Cerebellum (tissue), 4 donors: ENCODE measurements at places on chromosomes 1 and 21. TPM values are rescaled to one million over a fixed set of nuclear protein-coding genes. Genes with fewer than 3 reads are reported as not detected.

Gene HSD3B1
- not detected for total RNA-seq

Gene S100A14
- not detected for total RNA-seq

Gene PSMG1
- total RNA-seq: 24.9 TPM

Gene DYNLT4
- not detected for total RNA-seq

Gene THRAP3
- 71.7 TPM for total RNA-seq

DNA sequence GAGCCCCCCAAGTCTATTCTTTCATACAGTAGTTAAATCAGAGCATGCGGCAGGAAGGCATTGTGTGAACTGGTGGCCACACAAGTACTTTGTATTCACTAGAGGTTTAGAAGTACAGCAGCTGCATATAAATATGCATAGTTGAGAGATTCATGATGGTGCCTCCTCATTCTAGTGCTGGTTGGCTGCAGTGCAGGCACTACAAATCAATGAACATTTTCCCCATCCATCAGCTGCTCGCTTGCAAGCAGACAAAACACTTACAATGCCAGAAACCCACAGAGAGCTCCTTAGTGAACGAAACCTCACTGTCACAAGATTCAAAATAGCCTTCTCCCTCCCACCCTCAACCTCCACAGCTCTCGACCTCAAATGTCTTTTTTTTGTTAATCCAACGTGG lies 726.2 kb downstream of the USP25 start:
- DNase-seq: peak; percentile 20

GRCh38 chr1:115975569-115976061 lies 698 bp upstream of the SLC22A15 start:
- DNase-seq: no peak

GRCh38 chr1:241808265-241808664 lies 39.7 kb upstream of the EXO1 start:
- no peak for DNase-seq

DNA sequence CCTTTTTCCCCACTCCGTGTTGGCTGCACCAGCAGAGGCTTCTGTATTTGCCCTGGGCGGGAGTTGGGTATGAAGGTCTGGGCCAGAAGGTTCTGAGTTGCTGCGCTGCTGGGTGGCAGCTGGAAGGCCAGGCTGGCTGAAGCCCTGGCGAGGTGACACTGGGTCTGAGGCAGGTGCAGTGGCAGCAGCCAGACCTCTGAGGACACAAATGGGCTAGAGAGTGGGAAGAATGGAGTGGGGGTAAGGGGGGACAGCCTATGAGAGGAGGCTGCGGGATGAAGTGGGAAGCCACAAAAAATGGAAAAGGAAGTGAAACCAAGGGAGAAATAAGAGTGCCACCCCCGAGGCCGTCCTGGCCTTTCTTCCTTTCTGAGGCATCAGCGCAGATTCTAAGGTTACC lies 53.2 kb downstream of the STX6 start:
- DNase-seq: no peak

DNA sequence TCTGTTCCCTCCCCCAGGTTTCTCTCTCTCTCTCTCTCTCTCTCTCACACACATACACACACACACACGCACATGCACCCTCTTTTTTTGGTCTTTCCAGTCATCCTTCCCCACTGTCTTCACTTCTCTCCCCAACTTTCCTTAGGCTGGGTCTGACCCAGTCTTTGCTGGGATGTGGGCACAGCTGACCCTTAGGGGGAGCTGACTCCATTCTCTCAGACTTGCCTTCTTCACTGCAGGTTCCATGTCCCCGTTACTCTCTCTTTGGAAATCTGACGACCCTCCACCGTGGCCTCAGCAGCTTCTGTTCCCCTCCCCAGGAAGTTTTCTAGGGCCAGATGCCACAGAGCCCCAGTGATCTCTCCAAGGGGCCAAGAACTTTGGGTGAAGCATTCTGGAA lies 2.1 kb downstream of the DISP3 start:
- no peak for DNase-seq

GRCh38 chr1:203528063-203528462 lies 34.1 kb downstream of the OPTC start:
- DNase-seq: no peak

- no peak for DNase-seq
Observed at GRCh38 chr21:44413566-44414290, 41.6 kb upstream of the LRRC3 start.

DNA sequence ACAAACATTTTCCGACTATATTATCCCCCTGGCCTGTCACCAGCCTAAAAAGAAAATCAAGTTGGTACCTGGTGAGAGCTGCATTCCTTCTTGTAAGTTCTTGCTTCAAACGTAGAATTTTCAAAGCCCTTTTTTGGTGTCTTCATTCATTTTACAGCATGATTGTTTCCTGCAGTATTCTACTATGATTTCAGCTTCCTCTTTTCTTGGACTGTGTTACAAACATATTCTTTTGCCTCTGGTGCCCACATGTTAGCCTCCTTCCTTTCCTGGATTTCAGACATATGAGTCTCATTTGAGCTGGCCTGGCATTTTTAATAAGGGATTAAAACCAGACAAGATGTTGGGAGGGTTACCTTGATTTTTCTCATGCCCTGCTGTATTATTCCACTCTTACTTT lies 142.5 kb downstream of the PIGK start:
- no peak for DNase-seq

GRCh38 chr1:16922466-16922865 lies 735 bp downstream of the CROCC start:
- DNase-seq: no peak

GRCh38 chr1:191174298-191174697 lies 696.6 kb upstream of the BRINP3 start:
- no peak for DNase-seq
